ENCODE measurements at places on chromosomes 7 and 10.

GRCh38 chr7:2307690-2308107 lies 6.5 kb downstream of the SNX8 start:
- no peaks in the 10 kb centered on the region for H3K27me3 ChIP-seq
- no peak overlapping the region for H3K27ac ChIP-seq
- no peak overlapping the region for H3K4me3 ChIP-seq
- no peaks in the 10 kb centered on the region for H3K36me3 ChIP-seq
- DNase-seq = no peak

GRCh38 chr10:88582806-88583583 lies at the start of gene RNLS:
RNLS (minus strand) TSS chr10:88583318.
- DNase-seq = peak; percentile 81
- H3K27ac ChIP-seq = peak within 1 kb of the TSS; percentile 87
- H3K4me3 ChIP-seq = peak within 1 kb of the TSS; percentile 65
- H3K27me3 ChIP-seq = no peaks in the 10 kb centered on the region
- no peaks in the 10 kb centered on the region for H3K4me1 ChIP-seq

- H3K4me3 ChIP-seq = no peak overlapping the region
- no peaks in the 10 kb centered on the region for H3K36me3 ChIP-seq
- no peak overlapping the region for H3K27ac ChIP-seq
- no peak for DNase-seq
Measured at GRCh38 chr7:42180806-42181205, 56.2 kb downstream of the GLI3 start.

DNA sequence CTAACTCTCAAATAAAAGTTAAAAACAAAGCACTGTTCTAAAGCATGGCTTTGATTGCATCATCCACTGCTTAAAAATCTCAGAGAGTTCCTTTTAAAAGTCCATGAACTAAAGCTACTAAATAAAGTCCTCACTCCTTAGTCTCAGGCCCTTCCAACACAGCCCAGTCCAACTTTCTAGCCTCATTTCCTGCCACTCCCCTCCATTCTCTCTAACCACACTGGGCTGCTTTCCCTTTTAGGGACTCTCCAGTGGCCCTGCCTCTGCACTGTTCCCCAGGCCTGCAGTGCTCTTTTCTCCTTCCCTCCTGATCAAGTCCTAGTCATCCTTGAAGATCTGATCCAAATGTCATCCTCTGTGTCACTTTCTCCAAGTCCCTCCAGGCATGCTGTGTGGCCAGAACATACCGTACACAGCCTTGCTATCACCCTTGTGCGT lies 56.9 kb upstream of the PPP1R3C start:
- H3K27me3 ChIP-seq = no peaks in the 10 kb centered on the region
- no peaks in the 10 kb centered on the region for H3K36me3 ChIP-seq
- no peaks in the 10 kb centered on the region for H3K4me1 ChIP-seq
- H3K27ac ChIP-seq = no peak overlapping the region
- H3K4me3 ChIP-seq = no peak overlapping the region

- H3K36me3 ChIP-seq = no peaks in the 10 kb centered on the region
- no peak overlapping the region for H3K27ac ChIP-seq
- DNase-seq = peak; percentile 64
- no peak overlapping the region for H3K4me3 ChIP-seq
- H3K4me1 ChIP-seq = peaks cover 3% of the 10 kb centered on the region
Measured at GRCh38 chr10:11036424-11037011, 18.8 kb downstream of the CELF2 start.

DNA sequence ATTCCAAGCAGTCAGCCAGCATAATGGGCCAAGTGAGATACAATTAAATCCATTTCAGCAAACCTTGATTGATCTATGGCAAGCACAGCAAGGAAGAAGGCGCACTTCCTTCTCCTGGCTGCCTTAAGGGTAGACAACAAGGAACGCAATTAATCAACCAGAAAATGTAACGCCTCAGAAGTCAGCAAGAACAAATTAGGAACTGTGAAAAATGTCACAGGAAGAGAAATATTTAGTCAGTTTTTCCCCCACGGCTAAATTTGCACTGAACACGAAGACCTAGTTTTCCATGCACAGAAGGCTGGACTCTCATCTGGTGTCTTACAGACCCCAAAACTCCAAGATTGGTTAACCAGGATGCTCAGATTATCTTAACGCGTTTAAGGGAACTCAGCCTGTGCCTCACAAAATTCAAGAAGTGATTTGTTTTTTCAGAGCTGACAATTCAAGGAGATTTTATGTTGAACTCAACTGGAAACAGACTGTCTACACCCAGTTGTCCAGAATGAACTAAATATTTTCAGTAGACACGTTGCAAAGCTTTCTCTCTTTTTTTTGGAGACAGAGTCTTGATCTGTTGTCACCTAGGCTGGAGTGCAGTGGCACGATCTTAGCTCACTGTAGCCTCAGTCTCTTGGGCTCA lies 14.2 kb downstream of the SNX8 start:
- no peak overlapping the region for H3K4me3 ChIP-seq
- H3K27ac ChIP-seq = no peak overlapping the region
- no peaks in the 10 kb centered on the region for H3K36me3 ChIP-seq
- no peak for DNase-seq
- H3K4me1 ChIP-seq = peaks cover 2% of the 10 kb centered on the region
- no peaks in the 10 kb centered on the region for H3K27me3 ChIP-seq
